NCI-H460 (cell line): ENCODE measurements at places on chromosomes 1 and 21. TPM values are rescaled to one million over a fixed set of nuclear protein-coding genes. Genes with fewer than 3 reads are reported as not detected.

The OR2T2 gene
- not detected in 2 replicates for total RNA-seq

The C8B gene
- total RNA-seq, result not detected in 2 replicates

The FLG2 gene
- total RNA-seq, result under 0.01 TPM in 1 of 2 replicates, not detected in the other

The ABCA4 gene
- total RNA-seq, result 0.09 TPM in 1 of 2 replicates, not detected in the other

The RNF223 gene
- 0.20 TPM in 1 of 2 replicates, not detected in the other for total RNA-seq

The AMY2A gene
- total RNA-seq, result not detected in 2 replicates

The NTNG1 gene
- total RNA-seq, result 0.27 TPM in 1 of 2 replicates, not detected in the other

The WNT3A gene
- not detected in 2 replicates for total RNA-seq

The LCE3D gene
- total RNA-seq, result not detected in 2 replicates

The CAMSAP2 gene
- total RNA-seq, result 47.8 and 49.7 TPM in 2 replicates

The CD1D gene
- 0.07 TPM in 1 of 2 replicates, not detected in the other for total RNA-seq

The SPATA17 gene
- 3.9 and 4.0 TPM in 2 replicates for total RNA-seq

The KPRP gene
- not detected in 2 replicates for total RNA-seq

The CLCA4 gene
- total RNA-seq, result not detected in 2 replicates

The GPR52 gene
- 1.0 TPM in 2 replicates for total RNA-seq

The MROH7 gene
- total RNA-seq, result not detected in 2 replicates

The STX12 gene
- total RNA-seq, result 17.6 and 18.5 TPM in 2 replicates

The F5 gene
- total RNA-seq, result not detected in 2 replicates

The OR10R2 gene
- total RNA-seq, result not detected in 2 replicates

The MYOM3 gene
- 3.1 and 3.4 TPM in 2 replicates for total RNA-seq

The TEDDM1 gene
- total RNA-seq, result not detected in 2 replicates

The TSEN15 gene
- total RNA-seq, result 144 and 146 TPM in 2 replicates

The PROX1 gene
- total RNA-seq, result 0.12 TPM in 2 replicates
